ENCODE measurements at places on chromosomes 5 and 9. TPM values are rescaled to one million over a fixed set of nuclear protein-coding genes. Genes with fewer than 3 reads are reported as not detected.

DNA sequence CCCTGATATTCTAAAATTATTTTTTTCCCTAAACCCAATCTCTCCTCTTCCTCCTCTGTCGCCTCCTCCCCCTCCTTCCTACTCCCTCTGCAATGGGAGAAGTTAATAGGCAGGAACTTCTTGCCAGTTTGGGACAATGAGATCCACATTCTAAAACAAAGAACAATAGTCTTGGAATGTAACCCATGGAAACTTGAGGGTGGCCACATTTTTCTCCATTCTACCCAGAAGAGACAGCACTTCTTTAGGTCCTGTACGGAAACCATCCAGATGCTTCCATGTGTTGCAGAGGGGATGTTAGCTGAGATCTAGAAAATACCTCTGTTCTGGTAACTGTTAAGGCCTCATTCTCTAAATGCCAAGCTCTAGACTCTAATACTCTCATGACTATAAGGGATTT, 10.0 kb downstream of the SPARC start:
- H3K4me3 ChIP-seq: no peak overlapping the region

GRCh38 chr9:16361118-16361517, 509.4 kb downstream of the BNC2 start:
- no peaks in the 10 kb centered on the region for H3K4me1 ChIP-seq
- no peaks in the 10 kb centered on the region for H3K27me3 ChIP-seq
- no peaks in the 10 kb centered on the region for H3K36me3 ChIP-seq
- no peak overlapping the region for H3K27ac ChIP-seq

GRCh38 chr9:35687972-35688557, 1.7 kb downstream of the TPM2 start:
- no peak overlapping the region for H3K27ac ChIP-seq
- H3K27me3 ChIP-seq: no peaks in the 10 kb centered on the region
- no peak for DNase-seq
- H3K4me3 ChIP-seq: no peak overlapping the region

GRCh38 chr5:83711982-83712601, 8.6 kb downstream of the HAPLN1 start:
- DNase-seq: peak; percentile 2
- no peak overlapping the region for H3K27ac ChIP-seq
- no peak overlapping the region for H3K4me3 ChIP-seq
- H3K36me3 ChIP-seq: no peaks in the 10 kb centered on the region

- H3K4me1 ChIP-seq: no peaks in the 10 kb centered on the region
- DNase-seq: no peak
- no peaks in the 10 kb centered on the region for H3K36me3 ChIP-seq
- no peak overlapping the region for H3K4me3 ChIP-seq
Observed at GRCh38 chr5:39360471-39361111, 3.7 kb downstream of the C9 start.

GRCh38 chr5:56090793-56091460, 96.2 kb upstream of the IL6ST start:
- H3K27me3 ChIP-seq: no peaks in the 10 kb centered on the region
- H3K36me3 ChIP-seq: no peaks in the 10 kb centered on the region
- no peak for DNase-seq
- no peak overlapping the region for H3K27ac ChIP-seq

- H3K4me3 ChIP-seq: no peak overlapping the region
- no peaks in the 10 kb centered on the region for H3K27me3 ChIP-seq
- H3K27ac ChIP-seq: no peak overlapping the region
- DNase-seq: no peak
- H3K4me1 ChIP-seq: no peaks in the 10 kb centered on the region
- no peaks in the 10 kb centered on the region for H3K36me3 ChIP-seq
Observed at GRCh38 chr5:127421471-127421870, 96.0 kb upstream of the PRRC1 start.

GRCh38 chr9:107782789-107783188, 293.2 kb upstream of the KLF4 start:
- H3K27me3 ChIP-seq: no peaks in the 10 kb centered on the region
- H3K4me3 ChIP-seq: no peak overlapping the region
- no peaks in the 10 kb centered on the region for H3K36me3 ChIP-seq
- no peak for DNase-seq
- H3K4me1 ChIP-seq: peaks cover 57% of the 10 kb centered on the region

- no peak overlapping the region for H3K4me3 ChIP-seq
- no peak overlapping the region for H3K27ac ChIP-seq
- no peaks in the 10 kb centered on the region for H3K4me1 ChIP-seq
- H3K27me3 ChIP-seq: no peaks in the 10 kb centered on the region
- DNase-seq: no peak
- H3K36me3 ChIP-seq: peaks cover 56% of the 10 kb centered on the region
Observed at GRCh38 chr9:123400926-123401503, 45.0 kb downstream of the CRB2 start.

Gene NEUROG1
- polyA plus RNA-seq: not detected

Gene CYSRT1
- polyA plus RNA-seq: not detected

Gene EGFLAM
- not detected for polyA plus RNA-seq

Gene SPINK1
- not detected for polyA plus RNA-seq

Gene MARVELD2
- polyA plus RNA-seq: not detected

Gene ABLIM3
- not detected for polyA plus RNA-seq
